ENCODE measurements at places on chromosomes 2 and 18. TPM values are rescaled to one million over a fixed set of nuclear protein-coding genes. Genes with fewer than 3 reads are reported as not detected.

DNA sequence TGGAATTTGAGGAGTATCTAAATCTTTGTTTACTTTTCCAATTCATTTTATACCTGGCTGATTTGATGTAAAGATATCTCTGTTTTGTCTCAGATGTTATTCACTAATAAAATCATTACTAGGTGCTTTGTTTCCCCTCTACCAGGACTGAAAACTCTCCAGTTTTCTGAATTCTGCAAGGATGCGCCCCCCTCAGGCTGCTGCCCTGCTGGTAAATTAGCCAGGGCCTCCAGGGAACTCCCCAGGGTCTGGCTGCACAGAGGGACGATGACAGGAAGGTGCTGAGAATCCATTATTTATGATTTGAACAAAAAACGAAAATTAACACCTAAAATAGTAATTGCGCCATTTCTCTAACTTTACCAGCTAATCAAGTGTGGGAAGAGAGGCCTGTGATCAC lies 541.2 kb upstream of the POU3F3 start:
- H3K4me3 ChIP-seq: no peak overlapping the region
- no peak for DNase-seq
- no peak overlapping the region for H3K27ac ChIP-seq
- H3K27me3 ChIP-seq: no peaks in the 10 kb centered on the region
- H3K4me1 ChIP-seq: no peaks in the 10 kb centered on the region

DNA sequence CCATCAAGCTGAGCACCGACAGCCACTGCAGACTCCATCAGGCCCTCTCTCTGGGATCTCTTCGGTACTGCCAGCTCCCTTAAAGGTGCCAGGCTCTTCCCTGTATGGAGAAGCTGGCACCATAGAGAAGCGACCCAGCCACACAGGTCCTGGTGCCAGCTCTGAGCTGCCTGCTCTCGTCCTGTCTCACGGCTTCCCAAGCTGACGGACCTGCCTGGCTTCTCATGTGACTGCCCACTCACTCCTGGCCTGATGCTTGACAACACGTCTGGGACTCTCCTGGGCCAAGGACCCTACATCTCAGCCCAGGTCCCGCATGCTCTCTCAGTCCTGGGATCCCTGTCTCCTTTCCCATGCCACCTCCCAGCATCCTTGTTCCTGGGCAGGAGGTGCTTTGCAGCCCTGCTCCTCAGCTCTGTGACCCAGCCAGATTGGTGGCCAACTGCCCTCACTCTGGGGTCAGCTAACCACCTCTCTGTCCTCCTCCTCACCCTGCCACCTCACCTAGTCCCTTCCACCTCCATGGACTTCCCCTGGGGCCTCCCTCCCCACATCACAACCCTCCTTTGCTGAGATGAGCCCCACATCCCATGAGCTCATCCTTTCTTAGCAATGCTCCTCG lies 12.5 kb upstream of the ATOH8 start:
- H3K4me3 ChIP-seq: no peak overlapping the region
- DNase-seq: peak; percentile 78
- peak overlapping the region; percentile 99 for H3K27ac ChIP-seq
- no peaks in the 10 kb centered on the region for H3K27me3 ChIP-seq

TUBA4A gene
- 34.4 TPM for total RNA-seq

GRCh38 chr2:188345020-188345419 lies 53.3 kb downstream of the GULP1 start:
- no peak overlapping the region for H3K4me3 ChIP-seq
- no peaks in the 10 kb centered on the region for H3K27me3 ChIP-seq
- no peaks in the 10 kb centered on the region for H3K36me3 ChIP-seq
- no peak overlapping the region for H3K27ac ChIP-seq

- no peak overlapping the region for H3K4me3 ChIP-seq
- H3K4me1 ChIP-seq: peaks cover 13% of the 10 kb centered on the region
- DNase-seq: peak; percentile 32
- no peaks in the 10 kb centered on the region for H3K36me3 ChIP-seq
These were observed 254.8 kb downstream of the TGIF1 start for GRCh38 chr18:3704556-3705344.

DNA sequence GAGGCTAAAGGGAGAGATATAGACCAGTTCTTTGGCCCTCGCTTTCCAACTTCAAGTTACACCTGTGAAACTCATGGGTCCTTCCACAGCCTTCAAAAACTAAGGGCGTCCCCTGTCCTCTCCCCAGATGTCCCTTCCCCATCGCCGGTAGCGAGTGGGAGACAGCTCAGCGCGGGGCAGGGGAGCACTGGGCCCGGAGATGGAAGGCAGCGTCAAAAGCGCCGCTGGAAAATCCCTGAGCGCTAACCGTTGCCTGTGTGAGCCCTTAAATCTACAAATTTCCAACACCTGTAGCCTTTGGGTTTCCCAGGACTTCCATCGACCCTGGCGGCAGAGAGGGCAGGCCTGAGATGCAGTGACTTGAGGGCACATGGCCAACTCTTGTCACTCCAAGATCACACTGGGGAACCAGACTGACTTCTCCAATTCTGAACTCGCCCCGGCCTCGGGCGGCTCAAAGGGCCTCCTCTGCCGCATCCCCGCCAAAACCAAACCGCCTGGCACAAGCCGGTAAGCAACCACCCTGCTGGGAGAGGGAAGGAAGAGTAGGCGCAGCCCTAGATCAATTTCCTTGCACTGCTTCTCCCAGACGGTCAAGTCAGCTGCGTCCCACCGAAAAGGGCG lies 879 bp upstream of the EPAS1 start:
- no peaks in the 10 kb centered on the region for H3K27me3 ChIP-seq
- H3K27ac ChIP-seq: peak overlapping the region; percentile 97
- peaks cover 13% of the 10 kb centered on the region for H3K4me1 ChIP-seq
- no peaks in the 10 kb centered on the region for H3K36me3 ChIP-seq

FAM237A gene
- total RNA-seq: not detected
